Activated effector memory CD4-positive, alpha-beta T cell treated with anti-CD3 and anti-CD28 coated beads, Interleukin-2, amount 50 U/mL, for 16 hours (primary cell): ENCODE measurements at places on chromosomes 12 and 14.

DNA sequence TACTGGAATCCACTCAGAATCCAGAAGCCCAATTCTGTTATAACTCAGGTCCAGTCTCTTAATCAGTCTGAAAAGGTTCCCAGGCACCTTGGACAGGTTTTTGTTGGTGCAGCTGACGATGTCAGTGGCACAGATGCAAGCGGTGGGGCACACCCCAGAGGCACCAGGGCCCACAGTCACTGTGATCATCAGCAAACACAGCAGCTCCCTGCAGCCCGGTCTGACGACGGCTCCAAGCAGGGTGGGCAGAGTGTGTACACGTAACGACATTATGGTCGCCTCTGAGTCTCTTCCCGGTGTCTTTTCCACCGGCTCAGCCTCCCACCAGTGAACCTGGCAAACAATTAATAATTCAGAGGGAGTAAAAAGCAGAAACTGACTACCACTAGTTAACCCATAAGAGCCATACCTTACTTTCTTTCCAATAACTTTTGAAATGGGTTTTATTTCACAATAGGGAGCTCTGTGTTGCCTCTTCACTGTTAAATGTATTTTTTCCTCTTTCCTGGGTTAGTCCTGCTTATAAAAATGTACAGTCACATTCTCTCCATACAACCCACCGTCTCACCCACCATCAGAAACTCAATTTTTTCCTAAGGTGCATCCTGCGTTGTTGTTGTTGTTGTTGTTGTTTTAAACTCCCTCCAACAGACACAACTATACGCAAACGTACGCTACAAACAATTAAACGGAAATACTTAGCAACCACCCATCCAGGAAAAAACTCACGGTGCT is 521 bp upstream of the PCED1B start:
- peak; percentile 71 for DNase-seq

GRCh38 chr14:99576304-99576703 is 27.7 kb downstream of the CCDC85C start:
- no peak for DNase-seq

DNA sequence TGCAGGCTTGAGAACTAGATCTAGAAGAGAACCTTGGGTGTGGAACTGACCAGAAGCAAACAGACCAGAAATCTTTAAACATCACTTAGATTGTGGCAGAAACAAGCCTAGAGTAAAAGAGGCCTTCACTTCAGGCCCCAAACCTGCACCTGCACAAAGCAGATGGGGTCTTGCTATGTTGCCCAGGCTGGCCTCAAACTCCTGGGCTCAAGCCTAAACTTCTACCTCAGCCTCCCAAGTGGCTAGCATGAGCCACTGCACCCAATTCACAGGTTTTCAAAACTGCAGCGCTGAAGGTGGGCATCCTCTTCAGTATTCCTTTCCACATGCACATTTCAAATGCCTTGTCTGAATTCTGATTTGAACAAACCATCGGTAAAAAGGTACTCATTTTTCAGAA is 19.9 kb downstream of the MOK start:
- no peak for DNase-seq

- DNase-seq = no peak
Measured at GRCh38 chr12:68559246-68559645, 51.5 kb upstream of the RAP1B start.

DNA sequence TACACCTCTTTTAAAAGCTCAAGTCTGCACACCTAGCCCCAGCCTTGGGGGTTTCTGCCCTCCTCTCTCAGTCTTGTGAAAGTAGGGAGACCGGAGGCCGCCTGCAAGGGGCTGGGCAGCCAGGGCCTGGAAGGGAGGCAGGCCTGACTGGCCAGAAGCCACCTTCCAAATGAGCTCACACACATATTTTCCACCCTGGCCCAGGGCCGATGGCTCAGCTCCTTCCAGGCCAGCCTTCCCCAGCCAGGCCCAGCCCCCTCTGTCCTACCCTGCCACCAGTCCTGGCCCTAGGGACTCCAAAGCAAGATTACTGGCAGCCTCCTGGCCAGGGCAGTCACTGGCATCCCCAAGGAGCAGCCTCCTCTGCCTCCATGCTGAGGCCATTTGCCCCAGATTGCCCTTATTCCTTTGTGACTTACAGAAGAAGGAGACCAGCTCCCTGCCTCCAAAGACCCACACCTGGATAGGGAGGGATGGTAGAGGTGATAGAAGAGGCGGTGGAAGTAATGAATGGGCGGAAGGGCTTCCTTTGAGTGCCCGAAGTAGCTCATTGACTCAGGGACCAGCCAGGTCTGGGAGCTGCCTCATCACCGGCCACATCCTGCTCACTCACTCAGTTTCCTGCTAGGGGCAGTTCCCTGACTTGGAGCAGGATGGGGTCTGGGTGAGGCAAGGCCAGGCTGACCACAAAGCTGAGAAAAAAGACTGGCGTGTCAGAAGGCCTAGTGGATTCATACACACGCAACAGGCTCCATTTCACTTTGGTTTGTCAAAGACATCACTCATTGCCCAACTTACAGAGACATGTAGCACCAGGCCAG is 14.8 kb downstream of the MMP14 start:
- no peak for DNase-seq

DNA sequence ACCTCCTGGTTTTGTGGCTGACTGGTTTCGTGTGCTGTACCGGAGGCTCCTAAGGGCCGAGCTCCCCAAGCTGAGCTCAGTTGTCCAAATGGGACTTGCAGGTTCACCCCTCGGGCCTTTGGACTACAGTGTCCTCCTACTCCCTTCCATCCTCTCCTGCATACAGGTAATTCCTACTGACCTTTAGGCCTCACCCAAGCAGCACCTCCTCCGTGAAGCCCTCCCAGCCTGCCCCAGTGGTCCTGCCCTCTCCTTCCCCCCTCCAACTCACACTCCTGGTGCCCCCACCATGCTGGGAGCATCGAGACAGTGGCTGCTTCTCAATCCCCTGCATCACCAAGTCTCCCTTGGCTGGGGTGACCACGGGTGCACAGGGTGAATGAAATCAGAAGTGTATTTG is 27.1 kb upstream of the YY1 start:
- DNase-seq = no peak

GRCh38 chr12:41930866-41931437 is 213.7 kb downstream of the GXYLT1 start:
- no peak for DNase-seq

- no peak for DNase-seq
Measured at GRCh38 chr14:21455592-21455911, 371 bp downstream of the CHD8 start.

DNA sequence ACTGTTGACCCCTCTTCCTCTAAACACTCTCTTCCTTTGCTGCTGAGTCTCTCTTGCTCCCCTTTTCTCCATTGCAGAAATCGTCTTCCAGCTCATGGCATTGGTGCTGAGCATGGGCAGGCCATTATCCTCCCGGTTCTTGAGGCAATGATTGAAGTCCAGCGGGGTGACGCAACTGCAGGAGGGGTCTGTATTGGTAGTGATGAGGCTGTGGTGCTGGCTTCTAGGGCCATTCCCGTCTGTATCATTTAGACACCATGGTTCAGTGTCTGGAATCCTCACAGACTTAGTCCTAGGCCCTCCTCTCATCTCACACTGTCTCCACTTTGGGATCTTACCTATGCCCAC is 720 bp upstream of the SLC22A17 start:
- DNase-seq = no peak

DNA sequence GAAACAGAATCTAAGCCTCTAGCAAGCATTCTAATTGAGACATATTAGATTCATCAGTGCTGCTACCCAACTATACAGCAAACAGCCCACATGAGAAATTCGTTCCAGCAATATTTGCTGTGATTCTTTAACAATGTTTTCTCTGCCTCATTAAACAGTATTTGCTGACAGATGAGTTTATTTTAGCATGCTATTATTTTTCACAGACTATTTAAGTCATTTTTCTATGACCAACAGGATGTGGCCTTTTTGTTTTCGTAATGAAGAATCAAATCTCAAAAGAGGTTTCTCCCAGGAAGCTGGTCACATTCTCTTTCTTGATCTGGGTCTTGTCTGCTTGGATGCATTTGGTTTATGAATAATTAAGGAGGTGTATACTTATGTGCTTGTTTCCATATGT is 23.2 kb upstream of the SERPINA12 start:
- DNase-seq = no peak

DNA sequence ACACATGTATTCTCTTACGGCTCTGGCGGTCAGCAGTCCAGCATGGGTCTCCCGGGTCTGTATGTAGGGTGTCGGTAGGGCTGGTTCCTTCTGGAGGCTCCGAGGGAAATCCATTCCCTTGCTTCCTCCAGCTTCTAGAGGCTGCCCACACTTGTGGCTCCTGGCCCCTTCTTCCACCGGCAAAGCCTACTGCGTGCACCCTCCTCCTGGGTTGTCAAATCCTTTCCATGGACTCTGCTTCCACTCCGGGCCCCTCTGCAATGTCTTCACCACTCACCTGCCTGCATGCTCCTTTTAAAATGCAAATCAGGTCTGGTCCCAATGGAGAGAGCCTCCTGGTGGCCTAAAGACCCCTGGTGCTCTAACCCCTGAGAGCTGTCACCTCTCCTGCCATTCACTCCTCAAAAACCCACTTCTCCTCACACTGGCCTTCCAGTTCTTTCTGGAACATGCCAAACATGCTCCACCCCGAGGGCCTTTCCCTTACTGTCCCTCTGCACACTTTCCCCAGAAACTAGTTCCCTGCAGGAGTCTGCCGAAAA is 108.5 kb downstream of the DICER1 start:
- DNase-seq = peak; percentile 16

DNA sequence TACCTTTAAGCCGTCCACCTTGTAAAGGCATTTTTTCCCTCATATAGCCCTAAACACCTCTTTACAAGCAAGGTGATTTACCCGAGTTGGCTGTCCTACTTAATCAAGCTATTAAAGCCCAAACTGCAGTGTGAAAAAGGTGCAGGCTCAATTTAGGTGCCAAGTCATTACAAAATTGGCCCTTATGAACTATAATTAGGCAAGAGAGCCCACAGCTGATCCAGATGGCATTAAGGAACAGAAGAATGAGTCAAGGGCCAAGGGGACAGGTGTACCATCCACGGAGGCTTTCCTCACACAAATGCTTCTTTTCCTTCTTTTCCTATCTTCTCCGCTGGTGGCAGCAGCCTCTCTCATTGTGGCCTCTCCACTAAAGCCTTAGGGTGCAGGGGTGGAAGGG is 90.5 kb downstream of the TTC8 start:
- DNase-seq = no peak

GRCh38 chr12:13094367-13094766 is 9.1 kb downstream of the GSG1 start:
- DNase-seq = no peak

- DNase-seq = no peak
Measured at GRCh38 chr12:52066346-52067080, 3.3 kb upstream of the ATG101 start.

DNA sequence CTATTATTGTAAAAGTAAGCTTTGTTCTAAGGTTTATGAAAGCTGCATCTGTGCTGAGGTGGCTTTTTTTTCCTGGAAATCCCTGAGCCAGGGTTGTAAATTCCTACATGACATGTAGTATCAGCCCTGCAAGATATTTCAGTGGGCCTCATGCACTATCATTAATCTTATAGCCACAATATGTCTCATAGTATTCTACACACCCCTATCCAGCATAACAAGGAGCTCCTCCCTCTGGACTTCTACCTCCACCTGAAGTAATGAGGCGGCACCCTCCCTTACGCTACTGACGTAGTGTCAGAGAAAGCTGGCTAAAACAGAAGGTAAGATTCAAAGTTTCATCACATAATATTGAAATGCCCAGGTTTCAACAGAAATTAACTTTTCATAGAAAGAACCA is 35.5 kb downstream of the SLC5A8 start:
- no peak for DNase-seq

DNA sequence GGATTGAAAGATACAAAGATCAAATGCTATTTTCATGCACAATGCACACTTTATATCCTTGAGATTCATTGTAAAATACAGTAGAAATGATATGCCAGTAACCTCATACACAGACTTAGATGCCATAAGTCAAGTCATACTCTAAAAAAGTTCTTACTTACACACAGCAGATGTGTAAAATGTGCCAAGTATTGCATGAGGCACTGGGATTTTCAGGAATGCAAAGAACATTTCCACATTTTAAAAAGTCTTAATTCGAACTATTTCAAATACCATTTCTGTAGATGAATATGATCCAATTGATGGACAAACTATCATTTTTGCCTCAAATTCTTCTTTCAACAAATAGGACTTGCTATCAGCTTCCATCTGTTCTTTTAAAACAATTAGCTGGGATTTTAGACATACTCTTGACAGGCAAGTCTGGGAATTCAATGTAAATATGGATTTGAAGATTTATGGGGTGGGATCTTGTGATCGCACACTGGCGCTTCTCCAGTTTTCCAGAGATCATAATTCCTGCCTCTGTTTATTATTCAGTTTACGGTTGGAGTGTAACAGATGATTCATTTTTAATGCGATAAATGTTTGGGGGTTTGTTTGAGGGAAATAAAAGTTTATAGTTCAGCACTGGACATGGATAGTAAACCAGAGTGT is 183.8 kb downstream of the PAX9 start:
- no peak for DNase-seq

- no peak for DNase-seq
Measured at GRCh38 chr12:84502907-84503787, 409.5 kb downstream of the SLC6A15 start.

- no peak for DNase-seq
Measured at GRCh38 chr12:124979568-124979967, 9.4 kb downstream of the DHX37 start.

DNA sequence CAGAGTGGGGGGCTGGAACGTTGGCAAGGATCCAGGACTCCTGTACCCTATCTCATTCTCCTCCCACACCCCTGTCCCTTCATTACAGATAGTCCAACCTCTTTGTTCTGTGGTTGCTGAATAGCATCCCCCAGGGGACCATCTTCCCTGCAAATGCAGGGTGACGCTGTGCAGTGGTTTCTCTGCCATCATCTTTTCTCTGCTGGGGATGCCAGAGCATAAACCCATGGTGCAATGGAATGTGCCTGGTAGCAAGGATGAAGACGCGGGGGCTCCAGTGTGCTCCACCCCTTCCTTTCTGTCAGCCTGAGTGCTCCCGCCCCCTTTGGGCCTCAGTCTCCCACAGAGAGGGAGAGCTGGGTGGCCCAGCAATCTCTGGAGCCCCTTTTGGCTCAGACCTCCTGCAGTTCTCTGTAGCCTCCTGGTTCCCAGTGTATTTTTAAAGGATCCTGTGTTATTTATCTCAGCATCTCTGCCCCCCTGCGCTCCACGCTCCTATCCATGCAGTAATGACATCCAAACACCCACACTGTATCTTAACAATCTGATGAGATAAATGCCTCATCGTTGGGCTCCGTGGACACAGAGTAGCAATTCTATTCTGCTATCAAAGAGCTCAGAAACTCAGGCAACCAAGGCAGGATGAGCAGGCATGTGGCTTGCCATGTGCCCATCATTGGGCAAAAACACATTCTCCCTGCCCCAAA is 212.8 kb downstream of the CACNA1C start:
- DNase-seq = no peak
